ENCODE measurements at places on chromosomes 7 and 10.
A peak's percentile ranks its signal among the peaks of the same experiment; 100 is the strongest.

GRCh38 chr7:150322833-150323681, at the start of the genes ACTR3C and LRRC61:
Gene ACTR3C, minus strand, starts transcription at chr7:150323545. Its CDS starts 28,249 bp downstream, at chr7:150295296.
Gene LRRC61, plus strand, starts transcription at chr7:150323355. Its CDS starts 13,507 bp downstream, at chr7:150336862.
- DNase-seq = peak; percentile 35

GRCh38 chr10:50636618-50637579, 13.1 kb upstream of the SGMS1 start:
- DNase-seq = no peak

- no peak for DNase-seq
Measured at GRCh38 chr7:22589641-22590201, 89.7 kb upstream of the STEAP1B start.

DNA sequence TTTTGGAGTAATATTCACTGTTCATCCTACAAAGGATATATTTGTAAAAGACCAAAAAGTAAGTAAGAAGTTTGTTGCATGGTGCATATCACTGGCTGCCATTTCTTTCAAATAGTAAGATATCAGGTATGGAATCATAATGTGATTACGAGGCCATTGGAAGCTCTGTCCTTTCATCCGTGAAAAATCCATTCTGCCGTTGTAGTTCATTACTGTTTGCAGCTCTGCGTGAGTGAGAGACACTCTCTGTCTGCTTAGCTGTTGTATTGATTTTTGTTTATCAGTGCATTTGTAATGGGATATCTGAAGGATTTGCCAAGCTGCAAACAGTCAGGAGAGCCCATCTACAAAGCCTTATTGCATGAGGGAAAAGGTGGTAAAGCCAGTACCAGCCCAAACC, 44.1 kb upstream of the SLC39A12 start:
- no peak for DNase-seq

- DNase-seq = no peak
Measured at GRCh38 chr7:36526863-36527548, 137.3 kb downstream of the ANLN start.

- DNase-seq = no peak
Measured at GRCh38 chr10:63094405-63094804, 38.7 kb upstream of the NRBF2 start.

GRCh38 chr10:130388746-130389145, 252.6 kb downstream of the GLRX3 start:
- DNase-seq = no peak

GRCh38 chr10:127848226-127848625, 44.5 kb downstream of the CLRN3 start:
- no peak for DNase-seq

GRCh38 chr10:124743191-124744101, 732 bp downstream of the FAM53B start:
- no peak for DNase-seq

DNA sequence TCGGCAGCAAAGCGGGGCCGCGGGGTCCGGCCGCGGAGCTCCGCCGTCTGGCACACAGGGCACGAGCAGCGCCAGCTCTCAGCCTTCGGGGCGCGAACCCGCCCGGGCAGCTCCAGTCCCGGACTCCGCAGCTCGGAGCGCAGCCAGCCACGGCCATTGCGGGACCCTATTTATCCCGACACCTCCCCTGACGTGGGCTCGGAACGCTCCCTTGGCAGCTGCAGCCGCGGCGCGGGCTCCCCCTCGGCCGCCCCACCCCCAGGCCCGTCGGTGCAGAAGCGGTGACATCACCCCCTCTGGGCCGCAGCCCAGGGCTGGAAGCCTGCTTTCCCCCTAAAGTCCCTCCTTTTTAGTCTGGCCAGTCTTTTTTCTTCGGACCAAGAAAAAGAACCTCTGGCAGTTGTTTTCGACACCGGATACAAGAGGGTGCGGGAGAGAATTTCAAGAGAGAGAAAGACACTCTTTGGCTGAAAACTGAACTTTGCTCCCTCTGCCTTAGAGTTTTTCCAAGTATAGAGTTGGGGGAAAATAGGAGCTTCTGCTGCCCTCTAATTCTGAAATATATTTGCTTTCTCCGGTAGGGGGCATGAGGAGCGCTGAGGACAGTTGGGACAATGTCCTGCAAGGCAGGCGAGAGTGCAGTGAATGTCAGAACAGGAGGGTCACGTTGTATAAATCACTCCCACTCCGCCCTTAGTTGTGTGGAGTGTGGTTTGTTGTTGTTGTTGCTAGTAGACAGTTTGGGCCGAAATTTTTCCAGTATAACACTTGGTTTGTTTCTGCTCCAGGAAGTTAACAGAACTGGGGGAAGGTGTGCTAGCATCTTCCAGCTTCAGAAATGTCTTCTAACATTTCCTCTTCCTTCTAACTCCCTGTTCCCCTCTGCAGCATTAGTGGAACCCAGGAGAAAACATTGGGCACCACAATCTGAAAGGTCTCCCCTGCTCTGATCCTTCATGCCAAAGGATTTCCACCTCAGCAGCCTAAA, at the start of gene SFRP4:
Gene SFRP4, minus strand, starts transcription at position 145 of the 988 bp plus-strand sequence. CDS start 280 bp downstream, outside the sequence.
- DNase-seq = no peak

- no peak for DNase-seq
Measured at GRCh38 chr7:53602817-53603418, 567.5 kb downstream of the POM121L12 start.

- no peak for DNase-seq
Measured at GRCh38 chr10:71782221-71782916, 9.0 kb upstream of the VSIR start.

DNA sequence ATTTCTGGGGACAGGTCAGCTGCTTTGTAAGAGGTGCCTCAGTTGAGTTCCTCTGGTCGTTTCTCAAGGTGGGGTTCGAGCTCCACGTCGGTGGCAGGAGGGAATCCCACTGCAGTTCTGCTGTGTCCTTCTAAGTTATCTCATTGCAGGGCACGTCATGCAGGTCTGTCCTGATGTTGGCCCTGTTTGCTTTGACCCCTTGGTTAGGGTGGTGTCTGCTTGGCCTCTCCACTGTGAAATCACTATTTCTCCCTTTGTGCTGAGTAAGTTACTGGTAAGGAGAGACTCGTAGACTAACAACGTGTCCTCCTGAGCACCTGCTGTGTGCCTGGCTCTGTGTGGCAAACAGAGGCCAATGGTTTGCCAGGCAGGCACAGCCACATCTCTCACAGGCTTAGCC, 372.9 kb upstream of the ZMIZ1 start:
- no peak for DNase-seq

DNA sequence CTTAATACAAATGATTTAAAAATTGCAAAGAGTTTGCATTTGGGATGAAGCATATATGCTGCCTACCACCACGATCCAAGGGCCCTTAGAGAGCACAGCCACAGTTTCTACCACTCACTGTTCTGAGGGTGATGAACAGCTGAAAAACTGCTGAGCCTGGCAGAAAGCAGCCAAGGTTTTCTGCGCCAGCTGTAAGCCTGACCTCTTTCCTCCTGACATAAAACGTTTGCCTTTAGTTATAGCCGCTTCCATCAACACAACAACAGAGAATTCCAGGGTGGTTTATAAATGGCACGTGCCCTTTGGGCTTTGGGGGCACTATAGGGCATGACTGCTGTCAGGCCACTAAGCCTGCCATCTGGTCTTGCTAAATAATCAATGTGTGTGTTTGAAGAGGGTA, 222.8 kb downstream of the RELN start:
- no peak for DNase-seq

- no peak for DNase-seq
Measured at GRCh38 chr7:157009778-157010587, 480 bp downstream of the MNX1 start.

- DNase-seq = no peak
Measured at GRCh38 chr10:119133949-119134348, 30.0 kb downstream of the DENND10 start.

- DNase-seq = no peak
Measured at GRCh38 chr7:82339958-82340357, 103.6 kb downstream of the CACNA2D1 start.

- no peak for DNase-seq
Measured at GRCh38 chr7:47502240-47502877, 79.6 kb downstream of the TNS3 start.

DNA sequence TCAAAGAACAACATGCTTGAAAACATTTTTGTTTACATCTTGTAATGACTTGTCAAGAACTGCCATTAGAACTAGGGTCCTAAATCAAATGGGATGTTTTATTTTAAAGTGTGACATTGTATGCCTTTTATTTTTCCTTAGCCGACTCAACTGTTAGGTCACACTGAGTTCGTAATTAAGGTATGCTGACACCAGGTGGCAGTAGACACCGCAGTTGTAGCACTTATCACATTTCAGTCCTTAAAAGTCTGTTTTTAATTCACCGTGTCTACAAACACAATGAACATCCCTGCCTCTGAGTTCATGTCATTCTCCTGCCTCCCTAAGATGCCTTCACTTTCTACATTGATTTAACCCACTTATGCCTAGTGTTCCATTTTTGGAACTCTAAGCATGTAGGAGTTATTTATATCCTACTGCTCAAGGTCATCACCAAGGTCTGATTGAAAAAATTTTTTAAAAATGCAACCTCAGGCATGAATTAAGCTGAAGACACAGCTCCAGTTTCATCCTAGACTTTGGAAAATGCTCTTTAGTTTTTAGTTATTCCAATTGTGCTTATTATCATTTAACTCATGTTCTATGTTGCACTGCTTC, 186.1 kb downstream of the BMPER start:
- no peak for DNase-seq

DNA sequence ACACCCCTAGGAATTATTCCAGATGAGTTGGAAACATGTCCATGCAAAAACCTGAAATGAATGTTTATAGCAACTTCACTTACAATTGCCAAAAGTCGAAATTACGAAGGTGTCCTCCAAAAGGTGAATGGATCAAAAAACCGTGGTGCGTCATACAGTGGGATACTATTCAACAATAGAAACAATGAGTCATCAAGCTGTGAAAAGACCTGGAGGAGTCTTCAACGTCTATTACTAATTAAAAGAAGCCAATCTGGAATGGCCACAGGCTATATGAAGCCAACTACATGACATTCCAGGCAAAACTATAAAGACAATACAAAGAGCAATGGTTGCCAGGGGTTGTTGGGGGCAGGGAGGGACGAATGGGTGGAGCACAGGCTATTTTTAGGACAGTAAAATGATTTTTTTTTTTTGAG, 12.6 kb upstream of the PPP2R2D start:
- no peak for DNase-seq

DNA sequence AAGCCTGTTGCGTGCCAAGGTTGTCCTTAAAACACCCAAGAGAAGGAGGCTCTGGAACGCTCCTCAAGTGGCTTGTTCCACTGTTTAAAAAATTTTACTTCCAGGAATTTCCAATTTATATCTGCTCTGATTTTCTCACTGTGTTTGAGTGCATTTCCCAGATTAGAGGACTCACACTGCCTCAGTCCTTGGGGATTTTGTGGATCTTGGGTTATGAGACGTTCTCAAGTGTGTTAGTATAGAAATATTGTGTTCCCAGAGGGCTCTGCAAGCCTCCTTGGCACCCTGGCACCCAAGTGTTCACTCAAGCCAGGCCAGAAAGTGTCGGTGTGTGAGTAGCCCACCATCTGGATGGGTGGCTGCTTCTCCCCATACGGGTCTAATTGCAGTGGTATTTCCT, 192.2 kb downstream of the SNX10 start:
- DNase-seq = no peak

DNA sequence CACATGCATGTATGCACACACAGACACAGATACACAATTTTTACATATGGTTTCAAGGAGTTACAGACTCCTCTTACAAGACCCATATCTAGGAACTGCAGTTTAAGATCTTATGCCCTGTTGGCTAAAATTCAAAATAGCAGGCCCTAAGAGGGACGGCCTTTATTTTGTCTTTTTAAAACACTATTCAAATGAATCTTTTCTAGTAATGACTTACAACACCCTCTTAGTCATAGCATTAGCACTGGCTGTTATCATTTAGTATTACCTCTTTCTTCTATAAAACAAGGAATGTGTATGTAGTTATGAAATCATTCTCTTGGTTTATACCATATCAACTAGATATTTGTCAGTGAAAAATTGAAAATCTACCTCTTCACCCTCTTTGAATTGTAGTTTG, 15.3 kb downstream of the PAPSS2 start:
- no peak for DNase-seq

GRCh38 chr7:113086431-113086888, at the start of gene GPR85:
Gene GPR85, minus strand, starts transcription at chr7:113086827. Its CDS starts 2,106 bp downstream, at chr7:113084721.
- no peak for DNase-seq

- no peak for DNase-seq
Measured at GRCh38 chr10:121690152-121690848, 92.1 kb upstream of the FGFR2 start.

DNA sequence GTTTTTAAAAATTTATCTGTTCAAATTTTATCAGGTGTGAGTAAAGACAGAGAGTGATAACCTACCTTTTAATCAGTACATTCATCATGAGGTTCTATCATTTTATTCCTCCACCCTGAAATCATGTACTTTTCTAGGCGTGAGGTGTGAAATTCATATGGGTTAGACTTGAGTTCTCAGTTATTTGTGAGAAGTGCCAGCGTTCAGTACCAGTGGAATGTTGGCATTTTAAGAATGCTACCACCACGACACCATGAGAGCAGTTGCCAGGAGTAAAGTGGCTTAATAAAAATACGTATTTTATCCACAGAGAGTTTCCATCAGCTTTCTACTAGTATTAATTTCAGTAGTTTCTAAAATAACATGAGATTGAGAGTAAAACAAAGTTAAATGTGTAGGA, 104.1 kb upstream of the FERD3L start:
- DNase-seq = no peak

DNA sequence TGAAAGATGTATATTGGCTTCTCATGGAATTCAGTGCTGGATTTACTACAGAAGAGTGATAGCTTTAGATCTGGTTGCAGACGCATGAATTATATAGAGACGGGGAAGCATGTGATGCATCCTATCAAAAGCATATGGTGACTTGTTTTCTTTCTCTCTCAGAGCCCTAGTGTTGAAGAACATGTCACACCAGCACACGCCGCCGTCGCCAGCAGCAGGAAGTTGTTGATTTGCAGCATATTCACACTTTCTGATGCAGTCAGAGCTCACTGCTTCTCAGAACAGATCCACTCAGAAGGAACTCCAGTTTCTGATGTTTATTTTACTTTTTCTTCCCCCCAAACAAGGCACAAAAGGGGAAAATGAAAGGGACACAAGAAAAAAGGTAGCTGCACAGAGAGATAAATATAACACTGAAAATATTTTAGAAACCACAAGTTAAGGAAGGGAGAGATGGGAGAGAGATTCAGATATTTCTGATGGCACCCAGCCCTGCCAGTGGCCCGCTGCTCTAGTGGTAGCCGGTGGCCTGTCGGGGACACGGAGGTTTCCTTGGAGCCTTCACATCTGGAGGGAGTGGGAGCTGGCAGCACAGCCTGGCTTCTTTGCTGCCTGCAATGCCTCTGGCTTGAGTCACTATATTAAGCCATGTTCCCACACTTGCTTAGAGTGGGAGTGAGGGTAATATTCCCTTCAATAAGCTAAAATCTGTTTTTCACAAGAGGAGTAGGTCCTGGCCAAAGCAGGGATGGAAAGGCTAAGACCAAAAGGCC, 123.2 kb downstream of the NRP1 start:
- no peak for DNase-seq

- DNase-seq = no peak
Measured at GRCh38 chr7:104548861-104549260, 220.5 kb downstream of the LHFPL3 start.

GRCh38 chr10:131949041-131949862, 32.5 kb downstream of the BNIP3 start:
- DNase-seq = no peak
